ENCODE measurements at places on chromosomes 2 and 18. TPM values are rescaled to one million over a fixed set of nuclear protein-coding genes. Genes with fewer than 3 reads are reported as not detected.

The ASB18 gene
- not detected for total RNA-seq

The ZNF892 gene
- total RNA-seq: 17.9 TPM

GRCh38 chr2:1186421-1186820 is 226.8 kb upstream of the TPO start:
- H3K4me1 ChIP-seq: peaks cover 5% of the 10 kb centered on the region
- no peak overlapping the region for H3K27ac ChIP-seq
- no peaks in the 10 kb centered on the region for H3K27me3 ChIP-seq

The ARHGEF33 gene
- 0.10 TPM for total RNA-seq

DNA sequence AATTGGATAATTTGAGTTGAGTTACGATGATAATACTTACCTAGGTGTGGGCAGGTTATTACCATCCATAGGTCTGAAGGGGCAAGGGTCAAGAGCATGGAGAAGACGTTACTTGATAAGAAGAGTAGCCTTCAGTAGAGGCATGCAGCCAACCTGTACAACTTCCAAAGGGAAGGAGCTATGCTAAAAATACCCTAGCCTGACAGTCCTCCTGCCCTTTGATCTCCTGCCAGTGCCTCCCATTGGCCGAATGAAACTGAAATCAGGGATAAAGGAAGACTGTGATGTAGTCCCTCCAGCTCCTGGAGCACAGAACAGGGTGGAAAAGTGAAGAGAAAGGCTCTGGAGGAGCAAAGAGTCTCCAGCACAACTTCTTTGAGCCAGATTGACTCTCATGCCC is 487.4 kb downstream of the ADCYAP1 start:
- no peak overlapping the region for H3K27ac ChIP-seq
- DNase-seq: peak; percentile 12
- no peaks in the 10 kb centered on the region for H3K4me1 ChIP-seq
- no peak overlapping the region for H3K4me3 ChIP-seq
- H3K36me3 ChIP-seq: no peaks in the 10 kb centered on the region
